Myometrial cell (primary cell): ENCODE measurements at places on chromosomes 4 and X. TPM values are rescaled to one million over a fixed set of nuclear protein-coding genes. Genes with fewer than 3 reads are reported as not detected.

The ZNF711 gene
- 0.18 and 0.29 TPM in 2 replicates for total RNA-seq

The HMX1 gene
- total RNA-seq = 0.58 TPM in 1 of 2 replicates, not detected in the other

The NXF2B gene
- not detected in 2 replicates for total RNA-seq

The VEGFC gene
- 37.2 and 39.3 TPM in 2 replicates for total RNA-seq

The CXCL6 gene
- 0.58 and 4.6 TPM in 2 replicates for total RNA-seq

The SPANXN3 gene
- total RNA-seq = not detected in 2 replicates

The PDGFC gene
- total RNA-seq = 62.8 and 77.8 TPM in 2 replicates

The IL2RG gene
- not detected in 2 replicates for total RNA-seq

The SULT1E1 gene
- 3.2 and 3.7 TPM in 2 replicates for total RNA-seq

The RBM47 gene
- total RNA-seq = 0.86 and 1.2 TPM in 2 replicates

The MAP7D2 gene
- not detected in 2 replicates for total RNA-seq

The WNK3 gene
- total RNA-seq = 0.18 TPM in 1 of 2 replicates, not detected in the other

The SORCS2 gene
- 1.2 TPM in 1 of 2 replicates, not detected in the other for total RNA-seq

The YY2 gene
- 0.29 and 1.1 TPM in 2 replicates for total RNA-seq

The CCSER1 gene
- total RNA-seq = not detected in 2 replicates

The SHROOM2 gene
- total RNA-seq = 11.8 and 11.9 TPM in 2 replicates
